ENCODE measurements at places on chromosomes 2 and 18. TPM values are rescaled to one million over a fixed set of nuclear protein-coding genes. Genes with fewer than 3 reads are reported as not detected.

DNA sequence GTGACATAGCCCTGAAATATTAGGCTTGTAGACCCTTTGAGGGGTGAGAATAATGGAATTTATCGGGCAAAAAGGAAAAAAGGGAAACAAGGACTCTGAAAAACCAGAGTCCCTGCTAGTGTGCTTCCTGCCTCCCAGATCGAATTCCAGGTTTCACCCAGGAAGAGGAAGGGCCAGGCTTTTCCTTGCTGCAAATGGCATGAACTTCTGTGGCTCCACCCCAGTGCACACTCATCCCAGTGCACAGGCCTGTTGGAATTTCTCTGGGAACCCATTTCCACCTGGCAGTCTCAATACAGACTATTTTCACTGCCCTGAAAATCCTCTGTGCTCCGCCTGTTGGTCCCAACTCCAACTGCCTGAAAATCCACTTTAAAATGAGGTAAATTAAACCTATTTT lies 29.9 kb downstream of the C18orf54 start:
- no peak for DNase-seq

GRCh38 chr2:20050104-20050645 lies 1.3 kb downstream of the LAPTM4A start:
- peak; percentile 52 for DNase-seq

DNA sequence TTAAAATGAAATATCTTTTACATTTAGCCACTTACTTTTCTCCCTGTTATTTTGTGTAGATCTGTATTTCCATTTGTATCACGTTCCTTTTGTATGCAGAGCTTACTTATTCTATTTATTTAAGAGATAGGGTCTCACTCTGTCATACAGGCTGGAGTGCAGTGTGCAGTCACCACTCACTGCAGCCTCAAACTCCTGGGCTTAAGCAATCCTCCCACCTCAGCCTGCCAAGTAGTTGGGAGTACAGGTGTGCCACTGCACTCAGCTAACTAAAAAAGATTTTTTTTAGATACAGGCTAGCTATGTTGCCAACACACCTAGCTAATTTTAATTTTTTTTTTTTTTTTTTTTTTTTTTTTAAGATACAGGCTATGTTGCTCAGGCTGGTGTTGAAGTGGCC lies 10.9 kb downstream of the PTPN18 start:
- no peak for DNase-seq

GRCh38 chr2:126776692-126777619 lies 121.0 kb downstream of the GYPC start:
- DNase-seq = peak; percentile 86

GRCh38 chr18:51668607-51669006 lies 471.1 kb upstream of the MEX3C start:
- no peak for DNase-seq

The SCG2 gene
- not detected for total RNA-seq

The GKN2 gene
- total RNA-seq = not detected

The CNGA3 gene
- total RNA-seq = not detected

The MPV17 gene
- total RNA-seq = 80.2 TPM

Measured in activated naive CD4-positive, alpha-beta T cell treated with anti-CD3 and anti-CD28 coated beads for 36 hours (primary cell).